Central memory CD4-positive, alpha-beta T cell (primary cell): ENCODE measurements at places on chromosomes 13 and 19.

DNA sequence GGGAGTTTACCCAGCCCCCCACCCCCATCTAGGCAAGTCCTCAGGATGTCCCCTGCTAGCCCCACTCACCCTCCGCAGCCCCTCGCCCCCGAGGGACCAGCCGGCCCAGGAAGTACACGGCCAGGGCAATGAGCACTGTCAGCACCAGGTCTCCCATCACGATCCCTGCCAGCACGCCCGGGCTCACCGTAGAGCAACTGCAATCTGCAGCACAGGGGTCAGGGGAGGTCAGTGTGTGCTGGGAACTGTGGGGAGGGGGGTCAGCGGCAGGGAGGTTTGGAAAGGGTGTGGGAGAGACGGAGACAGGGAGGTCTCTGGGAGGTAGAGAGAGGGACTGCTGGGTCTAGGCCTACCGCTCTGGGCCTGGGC lies 734 bp downstream of the TYROBP start:
- DNase-seq, result no peak

DNA sequence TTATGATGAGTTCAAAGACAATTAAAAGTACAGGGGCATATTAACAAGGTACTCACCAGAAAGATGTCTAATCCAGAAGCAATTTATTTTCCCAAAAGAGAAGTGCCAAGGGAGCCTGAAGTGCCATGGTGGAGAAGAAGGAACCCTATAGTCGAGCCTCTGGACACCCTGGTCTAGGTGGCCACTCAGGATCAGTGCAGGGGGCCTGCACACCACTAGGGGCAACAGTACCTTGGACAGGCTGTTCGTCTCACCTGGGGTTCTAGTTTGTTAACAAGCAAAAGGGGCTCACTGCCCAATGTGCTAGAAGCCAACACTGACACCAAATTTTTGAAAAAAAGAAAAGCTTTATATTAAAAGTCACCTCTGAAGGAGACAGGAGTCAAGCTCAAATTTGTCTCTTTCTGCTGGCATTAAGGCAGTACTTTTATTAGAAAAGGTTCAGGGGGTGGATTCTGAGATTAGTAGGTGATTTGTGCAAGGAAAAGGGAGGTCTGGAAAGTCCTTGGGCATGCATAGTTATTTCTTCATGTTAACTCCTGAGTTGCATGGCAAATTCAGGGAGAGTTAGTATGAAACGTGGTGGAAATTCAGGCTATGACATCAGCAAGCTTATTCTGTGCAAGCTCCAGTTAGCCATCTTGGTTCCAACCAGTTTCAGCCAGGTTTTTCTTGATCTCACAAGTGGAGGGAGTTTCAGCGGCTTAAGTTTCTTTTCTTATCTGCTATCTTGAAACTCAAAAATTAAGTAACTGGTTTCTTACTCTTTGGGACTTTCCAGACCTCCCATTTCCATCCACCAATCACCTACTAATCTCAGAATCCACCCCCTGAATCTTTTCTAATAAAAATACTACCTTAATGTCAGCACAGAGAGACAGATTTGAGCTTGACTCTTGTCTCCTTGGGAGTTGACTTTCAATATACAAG lies 884 bp upstream of the CBY2 start:
- DNase-seq, result no peak

- no peak for DNase-seq
Measured at GRCh38 chr19:38182536-38183210, 41.3 kb downstream of the DPF1 start.

DNA sequence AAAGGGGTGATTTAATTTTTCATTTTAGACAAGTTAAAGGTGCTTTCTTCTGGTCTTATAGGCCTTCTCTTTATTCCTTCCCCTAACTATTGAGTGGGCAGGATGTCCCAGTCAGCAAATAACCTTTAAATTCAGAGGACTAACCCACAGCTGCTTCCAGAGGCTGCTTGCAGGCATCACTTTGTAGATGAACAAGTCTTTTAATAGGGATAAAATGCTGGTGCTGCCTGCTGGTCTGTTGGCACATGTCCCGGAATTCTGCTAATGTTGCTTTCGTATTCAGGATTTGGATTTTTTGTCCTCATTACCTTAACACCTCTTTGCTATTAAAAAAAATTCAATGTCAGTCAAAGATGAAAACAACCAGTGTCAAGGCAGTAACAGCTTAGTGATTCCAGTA lies 132.7 kb upstream of the KL start:
- DNase-seq, result no peak

GRCh38 chr13:84466461-84466860 lies 584.2 kb upstream of the SLITRK1 start:
- no peak for DNase-seq

DNA sequence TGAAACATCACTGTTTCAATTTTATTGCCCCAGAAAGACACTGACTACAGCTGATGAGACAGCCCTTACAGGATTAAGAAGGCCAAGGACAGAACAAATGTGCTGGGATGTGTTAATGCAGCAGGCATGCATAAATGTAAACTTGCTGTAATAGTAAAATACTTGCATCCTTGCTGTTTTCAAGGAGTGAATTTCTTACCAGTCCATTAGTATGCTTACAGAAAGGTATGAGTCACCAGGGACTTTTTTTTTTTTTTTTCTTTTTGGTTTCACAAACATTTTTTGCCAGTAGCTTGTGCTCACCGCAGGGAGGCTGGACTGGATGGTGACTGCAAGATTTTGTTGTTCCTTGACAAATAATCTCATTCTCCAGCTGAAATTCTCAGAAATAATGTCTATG lies 55.1 kb downstream of the GPR180 start:
- no peak for DNase-seq

DNA sequence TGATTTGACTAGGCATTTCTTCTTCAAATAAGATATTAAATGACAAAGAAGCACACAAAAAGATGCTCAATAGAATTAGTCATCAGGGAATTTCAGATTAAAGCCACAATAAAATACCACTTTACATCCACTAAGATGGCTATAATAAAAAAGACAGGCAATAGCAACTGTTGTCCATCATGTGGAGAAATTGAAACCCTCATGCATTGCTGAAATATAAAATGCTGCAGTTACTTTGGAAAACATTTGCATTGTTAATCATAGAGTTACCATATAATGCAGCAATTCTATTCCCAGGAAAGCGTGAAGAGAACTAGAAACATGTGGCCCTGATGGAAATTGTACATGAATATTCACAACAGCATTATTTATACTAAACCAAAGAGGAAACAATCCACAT lies 605.5 kb upstream of the SLITRK1 start:
- no peak for DNase-seq
